Dermis blood vessel endothelial cell (primary cell): ENCODE measurements at places on chromosomes 6 and 20. TPM values are rescaled to one million over a fixed set of nuclear protein-coding genes. Genes with fewer than 3 reads are reported as not detected.

GRCh38 chr20:46694484-46694883 lies 5.2 kb upstream of the TP53RK start:
- DNase-seq, result peak; percentile 43

GRCh38 chr6:168985705-168986104 lies 267.9 kb downstream of the THBS2 start:
- no peak for DNase-seq

- DNase-seq, result peak; percentile 84
Observed at GRCh38 chr20:23245553-23246181, 104.9 kb upstream of the NXT1 start.

The CLDN20 gene
- total RNA-seq, result not detected in 2 replicates

The GPX5 gene
- not detected in 2 replicates for total RNA-seq

The MACROD2 gene
- 0.28 and 0.85 TPM in 2 replicates for total RNA-seq
